GM12892 (cell line): ENCODE measurements at places on chromosomes 16 and 17.

GRCh38 chr16:85689285-85689949, 663 bp upstream of the GINS2 start:
- DNase-seq, result no peak

- no peak for DNase-seq
Measured at GRCh38 chr17:63694950-63695773, 4.8 kb downstream of the LIMD2 start.

- no peak for DNase-seq
Measured at GRCh38 chr17:48973806-48974205, 5.4 kb upstream of the GIP start.

- no peak for DNase-seq
Measured at GRCh38 chr16:2284797-2285576, 17.1 kb upstream of the RNPS1 start.

- no peak for DNase-seq
Measured at GRCh38 chr17:50627782-50628601, 6.7 kb upstream of the ABCC3 start.

DNA sequence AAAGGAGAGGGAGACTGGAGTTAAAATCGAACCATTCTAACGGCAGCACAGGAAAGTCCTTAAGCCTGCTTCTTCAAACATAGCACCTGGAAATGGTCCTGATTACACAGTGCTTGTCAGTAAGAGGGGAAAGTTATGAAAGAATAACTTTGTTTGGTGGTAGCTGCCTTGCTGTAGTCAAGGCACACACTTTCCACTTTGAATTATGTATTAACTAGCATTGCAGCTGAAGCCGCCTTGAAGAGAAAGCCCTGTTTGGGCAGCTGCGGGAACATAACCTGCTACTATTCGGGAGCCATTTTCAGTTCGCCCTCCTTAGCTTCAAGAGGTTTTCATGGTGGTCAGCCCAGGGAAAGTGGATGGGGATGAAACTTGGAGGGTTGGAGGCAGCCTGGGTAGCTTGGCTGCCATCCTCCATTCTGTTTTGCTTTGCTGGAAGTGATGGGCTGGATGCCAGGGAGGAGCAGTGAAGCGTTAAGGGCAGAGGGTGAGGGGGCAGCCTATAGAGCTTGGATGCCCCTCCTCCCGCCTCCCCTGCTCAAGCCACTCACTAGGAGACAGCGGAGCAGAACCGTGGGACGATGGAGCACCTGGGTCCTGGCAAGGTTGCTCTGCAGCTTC, 5.3 kb upstream of the HAS3 start:
- DNase-seq, result no peak

DNA sequence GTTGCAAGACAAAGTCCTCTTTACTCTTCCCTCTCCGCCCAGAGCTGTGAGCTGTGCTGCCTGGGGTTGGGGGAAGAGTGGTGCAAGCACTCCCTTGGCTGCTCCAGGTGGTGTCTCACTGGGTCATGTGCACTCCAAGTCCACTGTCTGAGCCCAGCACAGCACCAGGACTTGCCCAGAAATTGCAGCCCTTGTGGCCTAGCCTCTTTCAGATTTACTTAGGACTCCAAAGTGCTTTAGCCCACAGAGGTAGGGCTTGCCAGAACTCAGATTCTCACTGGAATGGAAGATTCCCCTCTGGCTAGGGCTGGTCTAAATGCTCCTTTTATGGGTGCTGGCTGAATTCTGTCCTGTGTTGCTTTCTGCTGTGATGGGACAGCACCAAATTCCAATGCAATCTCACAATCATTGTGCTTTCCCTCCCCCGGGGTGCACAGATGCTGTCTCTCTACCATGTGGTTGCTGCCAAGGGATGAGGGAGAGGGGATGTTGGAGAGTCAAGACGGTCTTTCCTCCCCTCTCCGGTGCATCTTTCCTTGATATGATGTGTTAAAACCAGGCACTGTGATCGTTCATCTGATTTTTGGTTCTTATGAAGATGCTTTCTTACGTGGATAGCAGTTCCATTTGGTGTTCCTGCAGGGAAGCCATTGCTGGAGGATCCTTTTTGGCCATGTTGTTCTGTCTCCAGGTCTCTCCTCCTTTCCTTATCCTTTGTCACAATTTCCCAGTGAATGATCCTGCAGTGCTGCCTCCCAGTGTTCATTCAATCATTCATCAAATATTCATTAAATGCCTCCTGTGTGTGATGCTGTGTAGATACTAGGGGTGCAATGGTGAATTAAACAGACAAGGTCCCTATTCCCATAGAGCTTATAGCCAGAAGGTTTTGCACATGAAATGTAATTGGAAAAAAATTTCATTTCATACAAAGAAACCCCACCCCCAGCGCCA, 216.3 kb downstream of the SPECC1 start:
- no peak for DNase-seq

- no peak for DNase-seq
Measured at GRCh38 chr17:57670769-57671569, 74.1 kb downstream of the CCDC182 start.

DNA sequence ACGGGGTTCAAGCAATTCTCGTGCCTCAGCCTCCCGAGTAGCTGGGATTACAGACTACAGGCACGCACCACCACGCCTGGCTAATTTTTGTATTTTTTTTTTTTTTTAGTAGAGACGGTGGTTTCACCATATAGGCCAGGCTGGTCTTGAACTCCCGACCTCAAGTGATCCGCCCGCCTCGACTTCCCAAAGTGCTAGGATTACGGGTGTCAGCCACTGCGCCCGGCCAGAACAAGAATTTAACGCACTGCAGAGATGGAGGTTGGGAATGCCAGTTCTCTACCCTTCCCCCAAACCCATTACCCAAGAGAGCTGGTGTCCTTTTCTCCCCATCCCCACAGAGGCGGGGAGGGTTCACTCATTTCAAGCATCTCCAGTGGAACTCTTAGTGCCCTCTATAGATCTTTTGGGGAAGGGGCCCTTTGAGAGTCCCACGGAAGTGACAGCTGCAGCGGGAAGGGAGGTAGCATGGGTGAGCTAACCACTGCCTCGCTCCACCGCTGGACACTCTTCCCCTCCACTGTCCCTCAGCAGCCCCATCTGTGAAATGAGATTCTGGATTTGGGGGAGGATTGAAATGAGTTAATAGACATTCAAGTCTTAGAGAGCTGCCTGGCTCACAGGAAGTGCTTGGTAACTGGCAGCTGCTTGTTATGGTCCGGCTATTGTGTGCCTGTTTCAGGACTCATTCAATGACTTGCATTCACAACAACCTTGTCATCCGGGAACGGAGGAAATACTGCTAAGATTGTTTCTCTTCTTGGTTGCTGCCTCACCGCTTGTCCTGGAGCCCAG, 3.5 kb upstream of the UBALD2 start:
- DNase-seq, result no peak

DNA sequence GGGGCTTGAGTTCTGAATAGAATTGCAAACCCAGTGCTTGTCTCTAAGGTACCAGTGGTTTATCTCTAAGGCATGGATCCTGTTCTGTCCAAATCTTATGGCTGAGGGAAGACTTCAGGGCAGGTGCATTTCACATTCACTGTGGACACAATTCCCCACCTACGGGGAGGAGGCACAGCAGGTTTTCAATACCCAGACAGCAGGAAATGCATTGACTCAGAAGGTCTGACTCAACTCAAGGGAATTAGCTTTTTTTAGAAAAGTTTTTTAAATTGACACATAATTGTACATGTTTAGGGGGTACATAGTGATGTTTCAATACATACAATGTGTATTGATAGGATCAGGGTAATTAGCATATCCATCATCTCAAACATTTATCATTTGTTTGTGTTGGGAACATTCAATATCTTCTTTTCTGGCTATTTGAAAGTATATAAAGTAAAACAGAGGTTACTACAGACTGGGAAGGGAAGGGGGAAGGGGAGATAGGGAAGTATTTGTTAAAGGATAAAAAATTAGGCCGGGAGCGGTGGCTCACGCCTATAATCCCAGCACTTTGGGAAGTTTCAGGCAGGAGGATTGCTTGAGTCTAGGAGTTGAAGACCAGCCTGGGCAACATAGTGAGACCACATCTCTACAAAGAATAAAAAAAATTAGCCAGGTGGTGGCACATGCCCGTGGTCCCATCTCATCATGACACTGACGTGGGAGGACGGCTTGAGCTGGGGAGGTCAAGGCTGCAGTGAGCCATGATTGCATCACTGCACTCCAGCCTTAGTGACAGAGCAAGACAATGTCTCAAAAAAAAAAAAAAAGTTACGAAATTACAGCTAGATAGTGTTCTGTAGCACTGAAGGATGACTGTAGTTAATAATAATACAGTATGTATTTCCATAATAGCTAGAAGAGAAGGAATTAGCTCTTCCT, 54.9 kb downstream of the RGS9 start:
- no peak for DNase-seq

DNA sequence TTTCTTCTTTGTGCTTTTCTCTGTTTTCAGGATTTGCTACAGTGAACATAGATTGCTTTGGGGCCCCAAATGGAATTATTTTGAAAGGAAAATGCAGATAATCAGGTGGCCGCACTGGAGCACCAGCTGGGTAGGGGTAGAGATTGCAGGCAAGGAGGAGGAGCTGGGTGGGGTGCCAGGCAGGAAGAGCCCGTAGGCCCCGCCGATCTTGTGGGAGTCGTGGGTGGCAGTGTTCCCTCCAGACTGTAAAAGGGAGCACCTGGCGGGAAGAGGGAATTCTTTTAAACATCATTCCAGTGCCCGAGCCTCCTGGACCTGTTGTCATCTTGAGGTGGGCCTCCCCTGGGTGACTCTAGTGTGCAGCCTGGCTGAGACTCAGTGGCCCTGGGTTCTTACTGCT, 1.2 kb downstream of the STH start:
- DNase-seq, result no peak

DNA sequence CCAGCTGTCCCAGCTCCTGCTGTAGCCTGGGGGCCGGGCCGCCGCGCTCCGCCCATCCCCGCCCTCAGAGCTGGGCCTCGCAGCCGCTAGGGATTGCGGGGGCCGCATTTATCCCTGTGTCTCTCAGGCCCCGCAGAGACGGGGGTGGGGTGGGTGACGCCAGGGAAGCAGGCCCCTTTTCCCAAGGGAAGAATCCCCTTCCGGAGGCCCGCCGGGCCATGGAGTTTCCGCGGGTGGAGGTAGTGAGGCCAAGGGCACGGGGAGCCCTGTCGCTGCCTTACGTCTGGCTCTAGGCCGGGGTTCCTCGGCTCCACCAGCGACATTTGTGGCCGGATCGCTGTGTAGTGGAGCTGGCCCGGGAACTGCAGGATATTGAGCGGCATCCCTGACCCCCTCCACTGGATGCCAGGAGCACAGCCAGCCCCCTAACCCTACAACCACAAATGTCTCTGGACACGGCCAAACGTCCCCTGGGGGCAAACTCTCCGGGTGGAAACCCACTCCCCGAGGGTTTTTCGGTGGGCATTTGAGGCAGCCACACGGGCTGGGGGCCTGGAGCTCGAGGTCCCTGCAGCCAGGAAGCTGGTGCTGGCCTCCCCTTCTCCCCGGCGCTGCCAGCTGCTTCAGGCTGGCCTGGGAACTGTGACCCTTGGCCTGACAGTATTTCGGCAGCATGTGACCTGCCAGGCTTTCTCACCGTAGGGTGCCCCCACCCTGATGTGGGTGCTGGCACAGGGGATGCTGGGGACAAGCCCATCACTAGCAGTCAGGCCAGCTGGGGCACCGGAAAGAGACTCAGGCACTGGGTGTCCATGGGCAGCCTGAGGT, 12.0 kb upstream of the CD300A start:
- DNase-seq, result no peak

GRCh38 chr17:9421525-9421924, 154.1 kb downstream of the STX8 start:
- no peak for DNase-seq
